ENCODE measurements at places on chromosomes 3 and 15.

GRCh38 chr3:160921020-160921635 lies 165.1 kb downstream of the PPM1L start:
- peak; percentile 64 for DNase-seq

DNA sequence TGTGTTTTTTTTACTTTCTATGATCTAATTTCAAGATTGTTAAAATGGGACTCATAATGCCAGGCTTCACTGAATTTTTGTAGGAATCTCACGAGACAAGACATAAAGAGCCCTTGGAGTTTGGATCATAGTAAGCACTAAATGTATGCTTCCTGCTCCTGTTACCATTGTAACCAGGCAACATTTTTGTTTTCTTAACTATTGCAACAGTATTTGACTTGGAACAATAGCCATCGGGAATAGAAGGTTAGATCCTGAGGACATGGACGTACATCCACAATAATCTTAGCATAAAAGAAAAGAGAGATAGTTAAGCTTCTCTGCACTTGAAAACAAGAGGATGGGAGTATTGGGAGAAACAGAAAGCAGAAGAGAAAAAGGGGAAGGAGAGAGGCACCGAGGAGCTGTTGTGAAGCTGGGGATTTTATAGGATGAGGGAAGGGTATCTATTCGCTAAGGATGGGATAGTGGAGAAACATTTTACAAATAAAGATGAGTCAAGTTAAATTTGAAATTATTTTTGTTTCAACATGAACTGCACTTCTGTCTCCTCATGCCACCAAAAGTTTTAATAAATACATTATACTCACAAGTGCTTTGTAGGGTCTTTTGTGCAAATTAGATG lies 131.4 kb downstream of the TMCO5A start:
- DNase-seq, result no peak

GRCh38 chr3:115685097-115685496 lies 61.8 kb downstream of the GAP43 start:
- no peak for DNase-seq

DNA sequence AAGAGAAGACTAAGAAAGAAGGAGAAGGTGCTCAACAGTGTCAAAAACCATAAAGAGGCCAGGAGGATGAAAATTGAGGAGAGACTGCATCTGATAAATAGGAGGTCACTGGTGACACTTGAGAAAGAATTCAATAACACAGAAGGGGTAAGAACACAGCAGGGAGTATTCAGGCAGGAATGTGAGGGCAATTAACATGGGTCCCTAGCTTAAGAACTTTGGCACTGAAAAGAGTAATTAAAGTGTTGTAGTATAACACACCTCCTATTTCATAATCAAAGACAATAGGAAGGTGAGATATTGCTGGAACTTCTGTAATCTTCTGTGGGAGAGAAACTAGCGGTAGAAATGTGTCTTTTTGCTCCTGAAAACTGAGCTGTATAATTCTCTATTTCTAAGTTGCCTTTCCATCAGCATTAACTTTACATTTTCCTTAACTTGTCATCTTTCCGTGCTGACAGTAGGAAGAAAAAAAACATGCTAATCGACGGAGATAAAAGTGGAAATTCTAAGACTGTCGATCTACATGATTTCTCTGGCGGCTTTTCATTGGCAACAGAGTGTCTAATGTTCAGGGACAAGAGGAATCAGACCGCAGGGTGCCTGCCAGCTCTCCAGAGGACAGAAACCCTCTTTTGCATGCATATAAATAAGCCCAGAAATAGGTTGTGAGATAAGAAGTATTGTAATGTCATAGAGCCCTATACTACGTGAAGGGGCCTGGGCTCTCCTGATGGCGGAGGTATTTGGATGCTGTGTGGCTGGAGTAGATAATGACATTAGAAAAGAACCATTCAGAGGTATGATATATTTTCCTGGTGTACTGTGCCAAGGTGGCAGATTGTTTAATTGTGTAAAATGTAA lies 147.9 kb upstream of the GAP43 start:
- DNase-seq, result no peak

DNA sequence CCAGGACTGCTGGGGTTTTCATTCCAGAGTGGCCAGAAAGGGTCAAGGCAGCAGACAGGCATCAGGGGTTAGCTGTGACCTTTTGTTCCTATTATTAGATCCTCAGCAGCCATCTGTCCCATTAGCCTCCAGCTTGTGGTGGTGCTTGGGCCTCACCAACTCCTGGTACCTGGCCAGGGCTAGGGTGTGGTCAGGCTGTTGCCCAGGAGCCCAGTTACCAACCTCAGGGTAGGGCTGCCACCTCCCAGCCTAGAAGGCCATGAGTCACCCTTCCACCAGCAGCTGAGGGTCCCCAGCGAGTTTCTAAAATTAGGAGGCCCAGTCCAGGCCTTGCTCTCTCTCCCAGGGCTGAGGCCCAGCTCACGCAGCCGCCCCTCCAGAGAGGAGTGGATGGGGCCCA lies 12.2 kb downstream of the TMEM43 start:
- DNase-seq, result no peak

- no peak for DNase-seq
Observed at GRCh38 chr3:125318167-125318865, 56.8 kb downstream of the ZNF148 start.

- peak; percentile 27 for DNase-seq
Observed at GRCh38 chr15:99566157-99566897, 543 bp downstream of the MEF2A start.

Measured in HEK293T (cell line).